Activated T-cell treated with anti-CD3 and anti-CD28 coated beads, Interleukin-2, amount 50 U/mL, for 72 hours (primary cell): ENCODE measurements at places on chromosomes 16 and 17.
A peak's percentile ranks its signal among the peaks of the same experiment; 100 is the strongest.

GRCh38 chr16:1983544-1984346, at the start of gene GFER:
GFER (plus strand) TSS chr16:1984193; CDS start chr16:1984219, 26 bp downstream.
- DNase-seq, result peak; percentile 86

DNA sequence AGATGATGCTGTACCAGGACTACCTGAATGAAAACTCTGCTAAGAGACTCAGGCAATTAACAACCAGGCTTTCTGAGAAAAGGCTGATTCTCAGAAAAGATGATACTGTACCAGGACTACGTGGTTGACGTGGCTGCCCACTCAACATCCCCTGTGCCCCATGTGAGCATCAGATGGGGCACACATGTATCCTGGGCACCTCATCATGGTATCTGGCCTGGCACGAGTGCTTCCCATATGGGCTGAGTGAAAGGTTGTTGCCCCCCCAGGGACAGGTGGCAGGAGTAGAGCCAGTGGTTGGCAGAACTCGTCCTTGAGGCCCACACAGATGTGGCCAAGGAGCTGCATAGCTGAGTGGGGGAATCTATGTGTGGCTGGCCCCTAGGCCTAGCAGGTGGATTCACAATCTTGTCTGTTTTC, 3.5 kb upstream of the CES4A start:
- peak; percentile 80 for DNase-seq

GRCh38 chr17:43979011-43979410, 25.3 kb upstream of the PYY start:
- DNase-seq, result no peak

DNA sequence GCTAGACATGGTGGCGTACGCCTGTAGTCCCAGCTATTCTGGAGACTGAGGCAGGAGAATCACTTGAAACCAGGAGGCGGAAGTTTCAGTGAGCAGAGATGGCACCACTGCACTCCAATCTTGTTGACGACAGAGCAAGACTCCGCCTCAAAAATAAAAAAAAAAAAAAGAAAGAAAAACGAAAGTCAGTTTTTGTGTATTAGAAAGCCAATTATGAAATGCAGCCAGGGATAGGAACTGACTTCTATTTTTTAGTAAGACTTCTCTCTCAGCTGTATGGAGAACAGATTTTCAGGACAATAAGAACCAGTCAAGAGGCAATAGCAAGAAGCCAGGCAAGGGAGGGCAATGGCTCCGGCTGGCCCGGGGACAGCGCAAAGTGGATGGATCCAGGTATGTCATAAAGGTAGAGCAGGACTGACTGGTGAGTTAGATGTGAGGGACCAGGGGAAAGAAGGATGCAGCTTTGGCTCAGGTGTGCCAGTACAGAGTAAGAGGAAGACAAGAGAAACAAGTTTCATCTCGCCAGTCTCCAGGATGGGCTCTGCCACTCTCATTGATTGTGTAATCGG, 12.5 kb upstream of the CCL1 start:
- DNase-seq, result no peak

DNA sequence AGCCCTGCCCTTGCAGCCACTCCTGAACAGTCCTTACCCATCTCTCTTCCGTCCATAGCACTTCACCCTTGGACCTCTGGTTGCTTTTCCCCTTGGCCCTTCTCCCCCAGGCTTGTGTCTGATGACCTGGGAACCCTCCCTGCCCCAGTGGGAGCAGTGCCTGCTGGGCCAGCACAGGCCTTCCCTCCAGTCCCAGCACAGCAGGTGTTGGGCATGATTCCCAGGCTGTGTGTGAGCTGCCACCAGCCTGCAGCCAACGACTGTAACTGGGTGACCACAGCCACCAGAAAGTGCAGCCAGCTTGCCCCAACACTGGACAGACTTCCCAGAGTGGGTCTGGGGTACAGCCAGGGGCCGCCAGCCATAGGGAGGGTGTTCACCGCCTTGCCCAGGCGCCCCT, 30.0 kb downstream of the CRAMP1 start:
- no peak for DNase-seq

GRCh38 chr16:85265161-85265784, 153.0 kb upstream of the CIBAR2 start:
- no peak for DNase-seq

GRCh38 chr17:48024149-48025039, 13.2 kb downstream of the COPZ2 start:
- DNase-seq, result peak; percentile 43

GRCh38 chr17:81130385-81131361, 34.6 kb upstream of the PVALEF start:
- DNase-seq, result no peak

- no peak for DNase-seq
Measured at GRCh38 chr16:68429076-68429854, 19.0 kb downstream of the SMPD3 start.

GRCh38 chr17:28705074-28705659, 6.5 kb downstream of the PROCA1 start:
- no peak for DNase-seq

GRCh38 chr17:39352986-39353385, 48.4 kb downstream of the FBXL20 start:
- DNase-seq, result no peak

DNA sequence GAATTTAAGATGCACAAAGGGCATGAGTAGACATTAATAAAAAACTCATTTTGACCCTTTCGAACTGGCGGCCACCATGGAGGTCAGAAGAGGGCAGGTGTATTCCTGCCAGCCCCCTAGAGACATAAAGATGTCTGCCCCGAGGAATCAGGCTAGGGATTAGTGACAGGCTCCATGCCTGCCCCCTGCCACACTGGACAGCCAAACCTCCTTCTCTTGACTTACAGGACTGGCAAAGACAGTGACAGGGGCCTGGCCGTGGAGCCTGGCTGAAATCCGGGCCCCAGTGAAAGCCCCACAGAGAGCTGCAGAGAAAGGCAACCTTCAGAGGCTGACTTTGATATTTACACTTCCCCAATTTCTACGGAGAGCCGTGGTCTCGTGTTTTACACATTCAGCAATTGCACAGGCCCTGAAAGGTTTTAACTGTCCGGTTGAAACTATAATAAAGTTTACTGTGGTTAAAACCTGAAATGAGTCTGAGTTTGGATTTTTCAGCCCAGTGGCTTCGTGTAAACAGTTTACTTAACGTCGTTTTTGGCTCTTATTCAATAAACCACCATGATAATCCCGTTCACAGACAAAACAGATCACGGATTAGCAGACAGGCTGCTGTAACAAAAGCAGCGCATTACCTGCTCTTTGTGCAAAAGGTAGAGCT, 243.9 kb upstream of the MYOCD start:
- DNase-seq, result no peak

- no peak for DNase-seq
Measured at GRCh38 chr16:67305216-67306071, 21.1 kb downstream of the KCTD19 start.

GRCh38 chr17:16466407-16466806, 25.6 kb downstream of the LRRC75A start:
- no peak for DNase-seq

- no peak for DNase-seq
Measured at GRCh38 chr16:19463468-19464315, 46.0 kb downstream of the TMC5 start.

DNA sequence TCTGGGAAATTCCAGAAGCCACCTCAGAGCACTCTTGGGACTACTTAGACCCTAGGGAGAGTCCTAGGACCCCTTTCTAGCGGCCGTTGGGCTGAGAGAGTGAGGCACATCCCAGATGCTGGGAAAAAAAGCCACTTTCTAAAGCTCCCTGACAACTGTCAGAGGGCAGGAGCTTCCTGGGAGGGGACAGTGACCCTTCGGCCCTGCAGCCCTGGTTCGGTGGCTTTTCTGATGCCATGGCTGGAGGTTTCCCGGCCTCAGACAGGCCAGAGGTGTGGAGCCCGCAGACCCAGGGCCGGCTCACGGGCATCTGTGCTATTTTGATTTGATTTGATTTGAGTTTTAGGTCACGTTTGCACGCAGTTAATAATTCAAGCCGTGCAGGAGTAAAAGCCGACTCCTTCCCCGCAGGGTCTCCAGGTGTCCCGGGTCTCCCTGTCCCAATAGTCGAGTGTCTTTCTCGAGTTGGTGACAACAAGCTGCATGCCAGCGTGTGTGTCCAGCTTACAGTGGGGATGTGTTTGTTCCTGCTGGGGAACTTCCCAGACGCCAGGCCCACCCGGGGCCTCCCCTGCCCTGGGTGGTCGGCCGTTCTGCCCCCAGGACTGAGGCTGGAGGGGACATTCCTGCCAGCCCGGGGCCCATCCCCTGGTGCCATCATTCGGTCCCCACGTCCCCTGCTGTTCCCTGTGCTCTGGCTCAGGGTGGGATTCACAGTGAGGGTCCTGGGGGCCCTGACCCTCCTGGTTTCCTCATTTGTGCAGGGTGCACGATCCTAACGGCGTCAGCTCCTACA, 1.0 kb upstream of the CBFA2T3 start:
- no peak for DNase-seq
